NCI-H2081 treated with DMSO at 0.1 percent for 48 hours (cell line): ENCODE measurements at places on chromosomes 16 and 17.
A peak's percentile ranks its signal among the peaks of the same experiment; 100 is the strongest.

- DNase-seq = peak; percentile 70
Measured at GRCh38 chr17:66255112-66255511, 25.9 kb upstream of the APOH start.

- no peak for DNase-seq
Measured at GRCh38 chr17:54944796-54945195, 23.7 kb downstream of the COX11 start.

- no peak for DNase-seq
Measured at GRCh38 chr17:21152731-21153130, 26.0 kb downstream of the DHRS7B start.

- no peak for DNase-seq
Measured at GRCh38 chr16:3400446-3400778, 392 bp downstream of the ZSCAN32 start.

GRCh38 chr17:39200070-39200879 is at the start of gene RPL19:
RPL19 (plus strand) TSS chr17:39200283; CDS start chr17:39200345, 62 bp downstream.
- DNase-seq = peak; percentile 87

GRCh38 chr17:66491213-66491612 is 188.8 kb downstream of the PRKCA start:
- DNase-seq = no peak

- DNase-seq = no peak
Measured at GRCh38 chr17:29588562-29589411, 661 bp downstream of the GIT1 start.

GRCh38 chr16:58773870-58774269 is 39.8 kb upstream of the GOT2 start:
- no peak for DNase-seq

DNA sequence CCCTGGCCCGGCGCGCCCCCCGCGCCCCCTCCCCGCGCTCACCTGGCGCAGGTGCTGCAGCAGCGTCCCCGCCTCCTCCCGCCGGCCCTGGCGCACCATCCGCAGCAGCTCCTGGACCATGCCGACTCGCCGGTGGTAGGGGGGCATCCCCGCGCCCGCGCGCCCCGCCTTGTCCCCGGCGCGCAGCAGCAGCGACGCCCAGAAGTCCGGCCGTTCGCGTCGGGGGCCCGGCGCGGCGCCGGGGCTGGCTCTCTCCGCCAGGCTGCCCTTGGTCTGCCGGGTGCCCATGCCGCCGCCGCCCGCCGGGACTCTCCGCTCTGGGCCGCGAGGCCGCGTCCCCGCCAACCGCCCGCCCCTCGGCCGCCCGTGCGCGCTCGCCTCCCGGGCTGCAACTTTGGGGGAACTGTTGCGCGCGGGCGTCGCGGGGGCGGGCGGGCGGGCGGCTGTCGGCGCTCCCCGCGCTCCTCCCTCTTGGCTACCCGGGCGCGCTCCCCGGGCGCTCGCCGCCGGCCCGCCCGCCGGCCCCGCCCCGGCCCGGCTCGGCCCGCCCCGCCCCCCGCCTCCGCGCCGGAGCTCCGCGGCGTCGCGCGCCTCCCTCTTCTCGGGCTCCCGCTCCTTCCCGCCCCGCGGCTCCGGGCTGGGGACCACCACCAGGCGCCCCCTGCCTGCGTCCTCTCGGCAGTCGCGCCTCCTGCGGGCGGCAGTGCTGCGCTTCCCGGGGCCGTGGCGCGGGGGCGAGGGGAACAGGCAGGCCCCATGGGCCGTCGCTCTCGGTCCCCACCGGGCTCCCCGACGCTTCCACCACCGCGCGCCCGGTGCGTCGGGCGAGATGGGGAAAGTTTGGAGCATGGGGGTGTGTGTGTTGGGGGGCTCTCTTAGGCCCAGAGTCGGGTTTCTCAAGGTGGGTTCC is at the start of gene LRRC75A:
TSS of gene LRRC75A (minus strand) at position 491 of the 910 bp plus-strand sequence. CDS start at position 288, 203 bp downstream.
- DNase-seq = no peak

GRCh38 chr17:2935632-2936031 is 127.8 kb downstream of the OR1D5 start:
- DNase-seq = no peak

DNA sequence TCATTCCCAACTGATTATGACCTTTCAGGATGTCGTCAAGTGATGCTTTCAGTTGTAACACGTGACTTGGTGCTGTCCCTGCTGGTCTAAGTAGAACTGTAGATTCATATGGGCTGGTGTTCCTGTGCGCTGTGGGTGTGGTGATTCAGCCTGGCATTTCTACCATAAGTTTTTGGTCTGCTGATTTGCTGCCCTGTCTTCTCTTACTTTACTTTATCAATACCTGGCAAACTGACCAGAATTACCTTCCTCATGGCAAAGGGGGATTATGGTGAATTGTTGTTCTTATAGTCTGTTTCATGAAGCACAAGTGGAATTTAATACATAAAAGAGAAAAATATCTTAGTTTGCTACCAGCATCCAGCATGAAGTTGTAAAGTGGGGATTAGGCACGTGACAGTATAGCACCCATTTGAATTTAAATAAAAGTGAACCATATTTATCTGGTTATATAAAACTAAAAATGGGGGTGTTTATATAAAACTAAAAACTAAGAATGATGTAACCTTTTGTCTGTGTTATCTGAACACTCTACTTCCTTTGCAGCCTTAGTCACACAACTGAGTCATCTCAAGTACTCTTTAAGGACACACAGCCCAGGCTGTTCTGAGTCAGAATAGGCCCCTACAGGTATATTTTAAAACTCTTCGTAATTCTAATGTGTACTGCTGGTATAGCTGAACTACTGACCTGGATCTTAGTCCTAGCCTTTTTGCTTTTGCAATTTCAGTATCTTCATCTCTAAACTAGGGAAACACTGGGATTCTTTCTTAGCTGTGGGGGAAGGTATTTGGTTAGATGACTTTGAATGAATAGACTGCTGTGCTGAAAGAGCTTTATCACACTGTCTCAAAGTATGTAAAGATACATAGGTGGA is 28.3 kb downstream of the TTC19 start:
- no peak for DNase-seq

GRCh38 chr17:74231928-74232907 is 18.8 kb downstream of the TTYH2 start:
- no peak for DNase-seq

GRCh38 chr17:47297661-47298400 is 25.9 kb upstream of the EFCAB13 start:
- no peak for DNase-seq

DNA sequence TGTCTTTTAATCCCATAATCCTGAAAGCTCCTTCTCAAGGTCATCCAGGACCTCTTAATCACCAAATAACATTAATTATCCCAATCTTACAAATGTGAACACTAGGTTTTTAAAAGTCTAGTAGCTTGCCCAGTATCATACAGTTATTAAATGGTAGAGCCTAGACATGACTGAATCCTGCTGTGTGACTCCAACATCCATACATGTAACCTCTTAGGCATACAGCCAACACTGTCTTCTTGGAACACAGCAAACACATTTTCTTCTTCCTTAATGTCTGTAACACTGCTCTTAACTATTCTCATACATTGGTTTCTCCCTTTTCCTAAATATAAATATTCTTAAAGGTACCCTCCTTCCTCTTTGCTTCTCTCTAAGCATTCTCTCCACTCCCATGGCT is 13.7 kb downstream of the BRIP1 start:
- no peak for DNase-seq

DNA sequence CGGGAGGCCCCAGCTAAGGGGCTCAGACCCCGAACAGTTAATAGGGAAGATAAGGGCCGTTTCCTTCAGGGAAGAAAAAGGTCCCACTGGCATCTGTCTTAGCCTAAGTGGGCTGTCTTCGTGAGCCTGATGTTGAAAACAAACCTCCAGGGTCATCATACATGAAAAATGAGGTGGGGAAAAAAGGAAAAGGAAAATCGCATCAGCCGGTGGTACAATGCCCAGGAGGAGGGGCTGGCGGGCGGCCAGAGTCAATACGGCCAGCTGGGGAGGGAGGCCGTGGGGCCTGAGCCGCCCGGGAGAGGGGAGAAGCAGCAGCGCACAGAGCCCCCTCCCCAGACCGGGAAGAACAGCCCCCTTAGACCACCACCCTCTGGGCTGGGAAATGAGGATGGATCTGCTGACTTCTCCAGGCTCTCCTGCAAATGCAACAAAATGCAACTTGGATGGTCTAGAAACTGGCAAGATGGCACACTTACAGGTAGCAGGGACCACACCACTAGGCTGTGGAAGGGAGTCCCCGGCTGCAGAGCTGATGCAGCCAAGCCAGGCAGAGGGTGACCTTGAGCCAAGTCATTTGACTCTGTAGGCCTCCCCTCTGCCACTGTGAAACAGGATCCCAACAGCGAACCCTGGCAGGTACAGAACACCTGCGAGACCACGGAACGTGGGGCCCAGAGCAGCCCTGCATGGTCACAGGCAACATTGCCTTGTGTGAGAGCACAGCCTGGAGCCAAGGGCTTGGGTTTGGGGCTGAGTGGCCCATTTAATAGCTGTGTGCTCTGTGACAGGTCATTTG is 448.5 kb downstream of the SOX9 start:
- DNase-seq = no peak

DNA sequence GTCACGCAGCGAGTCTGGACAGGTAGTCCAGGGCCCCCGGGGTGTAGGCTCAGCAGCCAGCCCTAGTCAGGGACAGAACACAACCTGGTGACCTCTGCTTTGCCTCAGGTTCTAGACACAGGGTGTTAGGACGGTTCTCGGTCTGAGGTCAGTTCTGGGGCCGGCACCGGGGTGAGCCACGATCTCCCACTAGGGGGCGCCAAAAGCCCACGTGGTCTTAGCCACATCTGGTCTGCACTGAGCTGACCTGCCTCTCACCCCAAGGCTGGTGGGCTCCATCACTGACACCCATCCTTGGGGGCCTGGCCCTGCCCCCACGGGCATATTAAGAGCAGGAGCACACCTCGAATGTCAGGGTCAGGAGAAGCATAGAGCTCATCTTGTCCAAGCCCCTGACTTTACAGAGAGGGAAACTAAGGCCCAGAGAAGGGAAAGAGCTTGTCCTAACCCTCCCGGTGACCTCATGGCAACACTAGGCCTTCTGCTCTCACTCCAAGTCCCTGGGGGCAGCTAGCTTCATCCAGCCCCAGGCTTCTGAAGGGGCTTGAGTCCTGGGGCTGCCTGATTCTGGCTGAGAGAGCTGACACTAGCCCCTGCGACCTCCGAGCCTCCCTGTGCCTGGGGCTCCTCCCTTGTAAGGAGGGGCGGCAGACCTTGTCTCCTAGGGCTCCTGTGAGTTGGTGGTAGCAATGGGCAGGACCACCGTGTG is 9.0 kb downstream of the SLC5A10 start:
- DNase-seq = no peak

- DNase-seq = no peak
Measured at GRCh38 chr17:42676424-42677011, at the start of gene PLEKHH3. PLEKHH3 (minus strand) TSS chr17:42676994; CDS start chr17:42676563, 431 bp downstream.
